ENCODE measurements at places on chromosomes 3 and 15.

DNA sequence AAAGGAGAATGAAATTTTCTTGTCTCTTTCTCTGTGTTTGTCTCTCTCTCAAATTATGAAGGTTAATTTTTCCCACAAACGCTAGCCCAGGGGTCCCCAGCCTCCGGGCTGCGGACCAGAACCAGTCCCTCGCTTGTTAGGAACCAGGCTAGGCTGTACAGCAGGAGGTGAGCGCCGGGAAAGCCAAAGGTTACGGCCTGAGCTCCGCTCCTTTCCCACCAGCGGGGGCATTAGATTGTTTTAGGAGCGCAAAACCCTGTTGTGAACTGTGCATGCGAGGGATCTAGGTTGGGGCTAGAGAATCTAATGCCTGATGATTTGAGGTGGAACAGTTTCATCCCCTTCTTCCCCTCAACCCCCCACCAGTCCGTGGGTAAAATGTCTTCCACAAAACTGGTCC, 74.7 kb upstream of the ZNF385D start:
- H3K36me3 ChIP-seq: no peaks in the 10 kb centered on the region
- DNase-seq: no peak
- no peaks in the 10 kb centered on the region for H3K4me1 ChIP-seq
- no peak overlapping the region for H3K27ac ChIP-seq
- no peak overlapping the region for H3K4me3 ChIP-seq

GRCh38 chr3:160106905-160107861, 118.0 kb upstream of the C3orf80 start:
- H3K27ac ChIP-seq: no peak overlapping the region
- no peak for DNase-seq
- no peaks in the 10 kb centered on the region for H3K4me1 ChIP-seq
- H3K4me3 ChIP-seq: no peak overlapping the region
- no peaks in the 10 kb centered on the region for H3K36me3 ChIP-seq

DNA sequence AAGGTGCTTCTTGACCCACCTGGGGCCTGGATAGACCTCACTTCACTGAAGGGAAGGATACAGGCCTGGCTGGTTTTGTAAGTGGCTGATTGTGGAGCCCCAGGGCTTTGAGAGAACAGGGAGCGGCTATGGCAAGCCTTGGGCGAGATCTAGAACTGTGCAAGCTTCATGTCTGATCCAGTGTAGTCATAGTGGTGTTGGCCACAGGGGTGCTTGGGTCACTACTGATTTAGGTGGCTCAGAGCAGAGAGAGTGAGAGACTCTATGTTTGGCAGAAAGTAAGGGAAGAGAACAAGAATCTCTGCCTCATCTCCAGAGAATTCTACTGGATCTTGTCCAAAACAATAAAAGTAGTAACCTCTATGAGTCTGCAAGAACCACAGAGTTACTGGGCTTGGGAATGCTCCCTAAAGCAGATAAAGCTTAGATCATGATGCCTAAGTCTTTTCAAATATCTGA, 394.2 kb upstream of the EPHA3 start:
- H3K4me3 ChIP-seq: no peak overlapping the region
- H3K27me3 ChIP-seq: no peaks in the 10 kb centered on the region
- no peaks in the 10 kb centered on the region for H3K36me3 ChIP-seq
- H3K4me1 ChIP-seq: no peaks in the 10 kb centered on the region

GRCh38 chr3:111336511-111336910, 205.5 kb upstream of the CD96 start:
- no peak for DNase-seq
- no peaks in the 10 kb centered on the region for H3K36me3 ChIP-seq
- H3K27me3 ChIP-seq: peaks cover 17% of the 10 kb centered on the region
- H3K27ac ChIP-seq: no peak overlapping the region

DNA sequence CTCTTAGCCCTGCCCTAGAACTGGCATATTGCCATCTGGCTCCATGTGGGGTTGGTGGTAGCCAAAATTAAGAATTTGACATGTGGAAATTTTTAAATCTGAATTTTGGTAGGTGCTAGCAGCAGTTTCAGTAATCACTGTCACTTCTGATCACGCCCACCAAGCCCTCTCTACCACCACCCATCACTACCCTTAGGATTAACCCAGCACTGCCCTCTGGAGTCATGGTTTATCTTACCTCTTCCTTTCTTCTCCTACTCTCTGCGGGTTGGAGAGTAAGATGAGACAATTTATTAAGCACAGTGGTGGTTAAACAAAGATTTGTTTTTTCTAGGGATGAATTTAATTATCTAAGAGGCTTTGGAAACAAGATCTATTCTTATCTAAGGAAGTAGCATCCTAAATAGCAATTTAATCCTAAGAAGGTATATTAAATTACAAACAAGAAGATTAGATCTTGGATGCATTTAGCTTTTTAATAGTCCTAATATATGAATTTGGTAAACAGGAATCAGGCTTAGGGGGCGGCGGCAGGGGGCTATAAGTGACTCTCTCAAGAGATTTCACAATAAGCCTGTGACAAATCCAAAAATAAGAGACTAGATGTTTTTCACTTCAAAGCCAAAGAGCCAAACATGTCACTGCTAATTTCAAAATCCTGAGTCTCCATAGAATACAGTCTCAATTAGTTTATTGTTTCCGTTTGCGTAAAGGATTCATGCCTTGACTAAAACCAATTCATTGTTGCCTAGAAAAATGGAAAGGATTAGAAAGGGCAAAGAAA, 498.4 kb upstream of the UBE2E2 start:
- no peak overlapping the region for H3K4me3 ChIP-seq
- no peak overlapping the region for H3K27ac ChIP-seq
- H3K4me1 ChIP-seq: no peaks in the 10 kb centered on the region

DNA sequence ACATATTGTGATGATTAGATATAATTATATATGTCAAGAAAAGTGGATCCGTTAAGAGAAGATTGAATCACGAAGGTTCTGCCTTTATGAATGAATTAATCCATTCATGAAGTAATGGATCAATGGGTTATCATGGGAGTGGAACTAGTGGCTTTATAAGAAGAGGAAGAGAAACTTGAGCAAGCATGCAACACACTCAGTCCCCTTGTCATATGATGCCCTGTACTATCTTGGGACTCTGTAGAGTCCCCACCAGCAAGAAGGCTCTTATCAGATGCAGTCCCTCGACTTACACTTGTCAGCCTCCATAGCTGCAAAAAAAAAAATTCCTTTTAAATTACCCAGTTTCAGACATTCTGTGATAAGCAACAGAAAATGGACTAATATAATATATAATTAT, 301.9 kb downstream of the RAP2B start:
- no peak overlapping the region for H3K27ac ChIP-seq
- no peaks in the 10 kb centered on the region for H3K27me3 ChIP-seq
- DNase-seq: no peak

GRCh38 chr3:32325927-32326326, 65.7 kb upstream of the CMTM7 start:
- no peaks in the 10 kb centered on the region for H3K4me1 ChIP-seq
- H3K36me3 ChIP-seq: no peaks in the 10 kb centered on the region
- no peak overlapping the region for H3K4me3 ChIP-seq
- no peak overlapping the region for H3K27ac ChIP-seq

DNA sequence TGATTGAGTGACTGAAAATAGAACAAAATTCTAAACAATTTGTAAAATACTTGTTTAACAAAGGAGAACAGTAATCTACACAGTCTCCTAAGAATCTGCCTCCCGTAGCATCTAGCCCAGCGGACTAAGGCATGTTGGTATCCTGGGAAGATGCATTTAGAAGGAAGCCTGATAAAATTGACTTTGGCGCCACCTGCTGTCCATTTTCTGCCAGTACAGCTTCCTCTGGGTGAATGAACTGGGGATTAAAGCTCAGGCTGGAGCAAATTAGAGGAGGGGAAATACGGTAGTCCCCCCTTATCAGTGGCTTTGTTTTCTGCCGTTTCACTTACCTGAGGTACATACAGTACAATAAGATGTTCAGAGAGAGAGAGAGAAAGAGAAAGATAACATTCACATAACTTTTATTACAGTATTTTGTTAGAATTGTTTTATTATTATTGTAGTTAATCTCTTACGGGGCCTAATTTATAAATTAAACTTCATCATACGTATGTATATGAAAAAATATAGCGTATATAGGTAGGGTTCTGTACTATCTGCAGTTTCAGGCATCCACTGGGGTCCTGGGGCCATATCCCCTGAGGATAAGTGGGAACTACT, 191.6 kb downstream of the GAP43 start:
- no peak overlapping the region for H3K27ac ChIP-seq
- peaks cover 16% of the 10 kb centered on the region for H3K27me3 ChIP-seq
- DNase-seq: peak; percentile 45
- no peaks in the 10 kb centered on the region for H3K4me1 ChIP-seq

DNA sequence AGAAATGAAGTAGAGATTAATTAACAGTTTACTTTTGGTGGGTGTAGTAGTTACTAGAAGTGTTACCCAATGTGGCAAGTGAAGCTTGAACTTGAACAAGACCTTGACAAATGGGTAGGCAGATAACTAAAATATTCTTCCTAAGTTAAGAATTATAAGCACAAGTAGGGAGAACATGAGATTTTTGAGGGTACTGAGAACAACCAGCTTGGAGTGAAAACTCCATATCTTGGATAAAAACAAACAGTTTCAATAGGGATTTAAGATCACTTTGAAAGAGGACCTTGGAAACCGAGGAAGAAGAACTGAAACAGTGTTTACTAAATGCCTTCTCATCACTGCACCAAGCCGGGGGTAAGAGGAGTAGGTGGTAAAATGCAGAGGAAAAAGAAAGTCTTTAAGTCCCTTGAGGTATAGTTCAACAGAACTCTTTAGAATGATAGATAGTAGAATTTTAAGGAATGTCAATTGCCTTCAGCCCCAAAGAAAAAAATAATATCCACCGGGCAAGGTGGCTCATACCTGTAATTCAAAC, 496.7 kb downstream of the NAALADL2 start:
- no peaks in the 10 kb centered on the region for H3K36me3 ChIP-seq
- no peak overlapping the region for H3K27ac ChIP-seq
- no peak overlapping the region for H3K4me3 ChIP-seq
- no peak for DNase-seq
- no peaks in the 10 kb centered on the region for H3K27me3 ChIP-seq
- no peaks in the 10 kb centered on the region for H3K4me1 ChIP-seq

GRCh38 chr15:78359041-78359808, 19.1 kb downstream of the CRABP1 start:
- H3K4me3 ChIP-seq: no peak overlapping the region
- no peaks in the 10 kb centered on the region for H3K36me3 ChIP-seq
- H3K27me3 ChIP-seq: peaks cover 23% of the 10 kb centered on the region
- no peaks in the 10 kb centered on the region for H3K4me1 ChIP-seq
- no peak for DNase-seq

DNA sequence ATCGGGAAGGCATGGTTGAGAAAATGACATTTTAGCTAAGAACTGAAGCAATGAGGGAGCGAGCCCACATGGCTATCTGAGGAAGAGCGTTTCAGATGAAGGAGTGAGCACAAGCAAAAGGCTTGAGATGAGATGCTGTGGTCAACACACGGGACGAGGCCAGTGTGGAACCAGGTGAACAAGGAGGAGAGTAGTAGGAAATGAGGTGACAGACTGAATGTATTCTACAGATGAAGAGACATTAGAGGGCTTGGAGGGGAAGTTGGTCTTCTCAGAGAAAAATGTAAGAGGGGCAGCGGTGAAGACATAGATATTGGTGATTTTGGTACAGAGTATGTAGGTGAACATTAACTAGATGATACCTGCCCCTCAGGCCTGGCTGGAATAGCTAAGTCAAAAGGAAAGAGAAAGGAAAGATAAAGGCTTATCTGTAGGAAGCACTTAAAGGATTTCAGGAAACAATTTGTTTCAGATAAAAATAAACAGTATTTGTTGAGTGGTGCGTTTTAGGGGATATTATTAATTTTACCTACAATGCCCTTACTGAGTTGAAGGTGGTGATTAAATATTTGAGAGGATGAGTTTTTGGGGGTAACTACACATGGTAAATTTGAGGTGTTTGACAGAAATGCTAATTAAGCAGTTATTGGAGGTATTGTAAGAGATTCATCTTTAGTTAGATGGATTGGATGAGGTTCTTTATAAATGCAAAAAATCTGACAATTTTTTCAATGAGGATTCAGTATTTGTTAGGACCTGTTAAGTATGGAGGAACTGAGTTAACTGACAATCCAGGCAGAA, 57.0 kb downstream of the SLTM start:
- H3K4me3 ChIP-seq: no peak overlapping the region
- H3K27ac ChIP-seq: no peak overlapping the region
- no peak for DNase-seq
- no peaks in the 10 kb centered on the region for H3K27me3 ChIP-seq
- H3K36me3 ChIP-seq: peaks cover 56% of the 10 kb centered on the region

Measured in activated T-helper 2 cell treated with anti-CD3 and anti-CD28 coated beads, Interferon-gamma antibody, Interleukin-2, Interleukin-4, amounts not matched to agents 10 μg/mL and 5 μg/mL and 100 μg/mL, durations not matched to agents 14 hours and 24 hours and 36 hours (primary cell).